ENCODE measurements at places on chromosomes 2 and 18.

- no peak for DNase-seq
Observed at GRCh38 chr2:210170196-210170445, 1.1 kb downstream of the KANSL1L start.

- no peak for DNase-seq
Observed at GRCh38 chr2:54801352-54801751, 77.9 kb downstream of the EML6 start.

- no peak for DNase-seq
Observed at GRCh38 chr2:27123302-27124150, at the start of gene ABHD1. Gene ABHD1 (plus strand): TSS chr2:27123815. CDS start chr2:27123949, 134 bp downstream.

DNA sequence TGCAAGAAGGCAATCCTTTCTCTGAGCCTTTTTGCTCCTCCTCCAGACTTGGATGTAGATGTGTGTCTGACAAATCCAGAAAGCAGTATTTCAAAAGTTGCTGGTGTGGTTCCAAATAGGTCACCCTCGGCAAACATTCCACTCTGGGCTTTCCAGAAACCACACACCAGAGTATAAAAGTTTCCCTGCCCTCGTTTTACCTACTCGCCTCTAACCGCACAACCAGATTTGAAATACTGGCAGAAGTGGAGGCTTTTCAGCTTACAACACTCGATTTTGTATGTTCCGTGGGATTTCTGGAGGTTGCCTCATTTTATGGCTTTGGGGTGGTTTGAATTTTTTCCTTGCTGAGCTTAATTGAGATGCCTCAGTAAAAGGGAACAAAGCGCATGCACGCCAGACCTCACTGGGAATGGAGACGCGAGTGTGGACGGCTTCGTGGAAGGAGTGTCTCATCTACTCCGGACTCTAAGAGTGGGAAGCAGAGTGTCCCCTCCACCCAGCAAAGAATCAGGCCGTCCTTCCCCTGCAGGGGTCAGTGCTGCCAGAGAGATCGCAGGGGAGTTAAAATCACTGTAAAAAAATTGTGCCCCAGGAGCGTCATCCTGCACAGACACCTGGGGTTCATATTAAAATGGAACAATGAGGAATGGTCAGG is 44.0 kb upstream of the RPL31 start:
- no peak for DNase-seq

- DNase-seq: no peak
Observed at GRCh38 chr18:64240316-64240715, 91.4 kb upstream of the LINC00305 start.

- no peak for DNase-seq
Observed at GRCh38 chr18:46518438-46518837, 138.6 kb downstream of the LOXHD1 start.

DNA sequence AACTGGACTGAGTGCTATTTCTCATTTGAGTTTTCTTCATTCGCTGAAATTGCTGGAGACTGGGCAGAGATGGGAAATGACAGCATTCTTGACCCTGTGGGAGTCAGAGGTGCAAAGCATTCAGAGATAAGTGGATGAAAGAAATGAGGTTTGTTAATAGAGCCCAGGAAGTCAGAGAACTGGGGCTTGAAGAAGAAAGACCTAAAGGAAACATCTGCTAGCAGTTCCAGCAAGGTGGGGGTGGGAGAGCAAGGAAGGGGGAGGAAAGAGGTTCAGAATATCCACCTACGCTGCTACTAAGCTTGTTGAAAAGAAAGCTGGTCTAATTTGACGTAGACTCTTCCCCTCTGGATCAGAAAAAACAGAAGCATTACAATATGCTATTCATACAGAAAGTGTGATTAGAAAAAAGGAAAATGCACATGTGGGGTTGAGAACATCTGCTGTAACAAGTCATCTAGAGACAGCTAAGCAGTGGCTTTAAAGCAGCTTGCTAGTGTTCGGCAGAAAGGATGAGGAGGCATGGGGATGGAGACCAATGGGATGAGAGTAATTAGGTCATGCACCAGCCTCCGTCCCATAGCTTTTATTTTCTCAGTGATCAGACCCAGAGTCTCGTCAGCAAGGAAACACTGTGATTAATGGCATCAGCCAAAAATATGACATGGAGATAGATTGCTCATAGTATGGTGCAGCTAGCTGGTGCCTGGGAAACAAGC is 29.7 kb downstream of the NAB1 start:
- DNase-seq: no peak

- no peak for DNase-seq
Observed at GRCh38 chr2:186532891-186533290, 46.8 kb downstream of the ZC3H15 start.
